Activated T-helper 17 cell treated with anti-CD3 and anti-CD28 coated beads, Interleukin-2, amount 50 U/mL, for 72 hours (primary cell): ENCODE measurements at places on chromosomes 7 and 10. TPM values are rescaled to one million over a fixed set of nuclear protein-coding genes. Genes with fewer than 3 reads are reported as not detected.

PIP gene
- not detected for total RNA-seq

TMEM130 gene
- not detected for total RNA-seq

CLEC2L gene
- total RNA-seq, result not detected

ZNF777 gene
- 5.8 TPM for total RNA-seq

CLCN1 gene
- not detected for total RNA-seq

FAM25C gene
- total RNA-seq, result not detected

BAIAP2L1 gene
- 6.0 TPM for total RNA-seq

EN2 gene
- total RNA-seq, result not detected

ERVW-1 gene
- total RNA-seq, result not detected

SRRM3 gene
- 0.26 TPM for total RNA-seq

ASAH2 gene
- 3.1 TPM for total RNA-seq

MRLN gene
- not detected for total RNA-seq

FAM20C gene
- total RNA-seq, result 0.08 TPM

EIF5AL1 gene
- total RNA-seq, result 0.26 TPM

CACNA2D1 gene
- not detected for total RNA-seq

VAX1 gene
- not detected for total RNA-seq

POP7 gene
- 29.6 TPM for total RNA-seq

FFAR4 gene
- total RNA-seq, result not detected

GPR26 gene
- total RNA-seq, result not detected

SPDYE9 gene
- not detected for total RNA-seq

LGI1 gene
- total RNA-seq, result not detected

OR6B1 gene
- total RNA-seq, result not detected

ABCC2 gene
- total RNA-seq, result 2.4 TPM

SLC35B4 gene
- 11.9 TPM for total RNA-seq

CNPY1 gene
- total RNA-seq, result not detected

LRIT1 gene
- not detected for total RNA-seq

NDUFB2 gene
- 92.7 TPM for total RNA-seq

WNT2 gene
- total RNA-seq, result not detected

ZNF365 gene
- total RNA-seq, result 0.15 TPM

STEAP4 gene
- not detected for total RNA-seq

CPN1 gene
- total RNA-seq, result not detected

OR2A7 gene
- 5.3 TPM for total RNA-seq

ZNF33A gene
- total RNA-seq, result 26.6 TPM

SFMBT2 gene
- total RNA-seq, result 20.4 TPM

CLEC5A gene
- total RNA-seq, result not detected
